ENCODE measurements at places on chromosomes 12 and 14. TPM values are rescaled to one million over a fixed set of nuclear protein-coding genes. Genes with fewer than 3 reads are reported as not detected.

GRCh38 chr12:120774169-120774916, 48.7 kb downstream of the ACADS start:
- peaks cover 20% of the 10 kb centered on the region for H3K4me1 ChIP-seq
- DNase-seq, result no peak
- H3K36me3 ChIP-seq, result peaks cover 8% of the 10 kb centered on the region
- H3K4me3 ChIP-seq, result no peak overlapping the region
- H3K27ac ChIP-seq, result no peak overlapping the region
- H3K27me3 ChIP-seq, result no peaks in the 10 kb centered on the region

- no peak overlapping the region for H3K27ac ChIP-seq
- no peaks in the 10 kb centered on the region for H3K27me3 ChIP-seq
- no peak overlapping the region for H3K4me3 ChIP-seq
- no peaks in the 10 kb centered on the region for H3K36me3 ChIP-seq
Observed at GRCh38 chr12:87883806-87884205, 145.4 kb downstream of the C12orf50 start.

GRCh38 chr12:58919231-58920101, 838 bp downstream of the LRIG3 start:
- no peaks in the 10 kb centered on the region for H3K36me3 ChIP-seq
- H3K27ac ChIP-seq, result no peak overlapping the region
- H3K27me3 ChIP-seq, result peaks cover 34% of the 10 kb centered on the region
- H3K4me1 ChIP-seq, result peaks cover 7% of the 10 kb centered on the region
- no peak overlapping the region for H3K4me3 ChIP-seq
- DNase-seq, result no peak

Gene MDGA2
- total RNA-seq, result not detected

Gene PLA2G1B
- total RNA-seq, result not detected

Gene NRIP2
- not detected for total RNA-seq

DNA sequence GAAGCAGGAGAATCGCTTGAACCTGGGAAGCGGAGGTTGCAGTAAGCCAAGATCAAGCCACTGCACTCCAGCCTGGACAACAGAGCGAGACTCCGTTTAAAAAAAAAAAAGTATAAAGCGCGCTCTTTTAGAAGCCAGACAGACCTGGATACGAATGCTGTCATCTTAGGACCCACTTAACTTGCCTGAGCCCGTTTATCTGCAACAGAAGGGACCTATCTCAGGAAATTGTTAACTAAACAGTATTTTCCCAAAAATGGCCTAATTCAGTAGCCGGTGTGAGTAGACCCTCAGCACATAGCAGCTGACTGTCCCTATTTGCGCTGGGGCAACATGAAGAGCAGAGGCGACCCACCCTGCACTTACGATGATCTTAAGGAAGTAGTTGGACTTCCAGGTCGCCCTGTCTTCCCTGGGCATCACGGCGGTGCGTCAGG, 529 bp downstream of the RPLP0 start:
- no peak for DNase-seq
- peak overlapping the region; percentile 97 for H3K4me3 ChIP-seq
- H3K36me3 ChIP-seq, result peaks cover 52% of the 10 kb centered on the region
- peaks cover 52% of the 10 kb centered on the region for H3K4me1 ChIP-seq
- H3K27ac ChIP-seq, result peak overlapping the region; percentile 100
- no peaks in the 10 kb centered on the region for H3K27me3 ChIP-seq

DNA sequence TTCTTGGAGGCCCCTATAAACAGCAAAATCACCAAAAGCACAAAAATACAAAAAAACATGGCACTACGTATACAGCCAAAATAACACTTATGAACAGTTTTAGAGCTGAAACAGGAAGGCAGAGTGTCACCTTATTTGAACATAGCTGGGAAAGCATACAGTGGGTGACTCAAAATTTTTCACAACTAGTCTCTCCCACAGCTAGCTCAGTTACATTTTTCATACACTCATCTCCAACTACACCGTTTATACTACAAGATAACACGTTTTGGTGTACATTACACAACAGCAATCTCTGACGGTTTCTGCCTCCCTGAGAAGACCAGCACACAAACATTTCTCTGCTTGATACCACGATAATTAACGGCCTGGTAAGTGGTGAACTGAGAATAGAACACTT, 2.9 kb downstream of the RAD52 start:
- peaks cover 3% of the 10 kb centered on the region for H3K27me3 ChIP-seq
- peaks cover 32% of the 10 kb centered on the region for H3K36me3 ChIP-seq
- no peak for DNase-seq
- peak overlapping the region; percentile 37 for H3K27ac ChIP-seq

Data from activated CD4-positive, alpha-beta memory T cell treated with anti-CD3 and anti-CD28 coated beads, Interleukin-2, amount 10 ng/mL, durations not matched to agents 7 days and 5 days (primary cell).